SIG-M5 (cell line): ENCODE measurements at places on chromosomes 12 and 14.

- DNase-seq, result no peak
Observed at GRCh38 chr14:94355191-94355794, 32.2 kb upstream of the SERPINA6 start.

GRCh38 chr14:55399183-55399582, 12.4 kb downstream of the ATG14 start:
- no peak for DNase-seq

- no peak for DNase-seq
Observed at GRCh38 chr12:67111182-67111581, 158.0 kb upstream of the CAND1 start.

DNA sequence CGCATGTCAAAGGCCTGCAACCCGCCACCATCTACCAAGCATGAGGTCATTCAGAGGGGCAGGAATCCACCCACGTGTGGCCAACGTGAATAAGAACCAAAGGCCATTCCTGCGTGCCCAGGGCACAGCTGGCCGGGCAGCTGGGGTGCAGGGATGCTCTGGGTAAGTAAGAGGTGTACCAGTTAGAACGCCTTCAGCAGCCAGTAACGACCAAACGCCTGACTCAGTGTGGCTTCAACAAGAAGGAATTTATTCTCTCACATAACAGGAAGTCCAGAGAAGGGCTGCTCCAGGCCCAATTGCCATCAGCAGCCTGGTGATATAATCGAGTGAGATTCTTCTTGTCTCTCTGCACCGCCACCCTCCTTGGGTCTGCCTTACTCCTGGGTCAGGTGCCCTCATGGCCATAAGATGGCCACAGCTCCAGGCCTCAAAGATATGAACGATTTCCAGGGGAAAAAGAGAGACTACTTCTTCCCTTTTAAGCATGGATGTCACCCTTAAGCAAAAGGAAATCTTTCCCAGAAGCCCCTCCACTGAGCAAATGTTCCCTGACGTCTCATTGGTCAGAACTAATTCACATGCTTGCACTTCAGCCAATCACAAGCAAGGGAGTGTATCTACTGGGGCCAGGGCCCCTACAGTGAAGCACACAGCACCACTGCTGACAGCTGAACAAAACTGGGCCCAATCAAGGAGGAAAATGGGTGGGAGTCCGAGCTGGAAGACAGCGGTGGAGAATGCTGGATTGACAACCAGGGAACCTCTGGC, 7.3 kb downstream of the TTC7B start:
- DNase-seq, result no peak

DNA sequence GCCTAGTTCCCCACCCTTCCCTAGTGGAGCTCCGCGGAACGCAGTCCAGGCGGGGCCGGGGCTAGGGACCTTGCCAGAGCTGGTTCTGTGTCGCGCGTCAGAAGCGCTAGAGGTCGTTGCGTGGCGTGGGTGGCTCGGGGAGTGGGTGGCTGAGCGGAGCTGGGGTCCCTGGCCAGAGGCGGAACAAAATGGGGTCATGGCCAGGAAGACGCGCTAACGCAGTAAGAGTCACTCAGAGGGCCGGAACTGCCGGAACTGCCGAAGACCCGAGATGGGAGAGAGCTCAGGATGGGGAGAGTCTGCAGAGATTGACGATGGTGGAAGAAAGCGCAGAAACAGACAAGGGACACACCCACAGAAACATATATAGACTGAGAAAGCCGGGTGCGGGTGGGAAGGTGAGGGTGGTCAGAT, 4.8 kb downstream of the DGKA start:
- no peak for DNase-seq

- DNase-seq, result no peak
Observed at GRCh38 chr14:70972107-70972976, 65.1 kb downstream of the PCNX1 start.

GRCh38 chr12:24488091-24488596, 460.8 kb downstream of the BCAT1 start:
- DNase-seq, result no peak

- DNase-seq, result no peak
Observed at GRCh38 chr12:63151623-63152320, 771 bp upstream of the AVPR1A start.

DNA sequence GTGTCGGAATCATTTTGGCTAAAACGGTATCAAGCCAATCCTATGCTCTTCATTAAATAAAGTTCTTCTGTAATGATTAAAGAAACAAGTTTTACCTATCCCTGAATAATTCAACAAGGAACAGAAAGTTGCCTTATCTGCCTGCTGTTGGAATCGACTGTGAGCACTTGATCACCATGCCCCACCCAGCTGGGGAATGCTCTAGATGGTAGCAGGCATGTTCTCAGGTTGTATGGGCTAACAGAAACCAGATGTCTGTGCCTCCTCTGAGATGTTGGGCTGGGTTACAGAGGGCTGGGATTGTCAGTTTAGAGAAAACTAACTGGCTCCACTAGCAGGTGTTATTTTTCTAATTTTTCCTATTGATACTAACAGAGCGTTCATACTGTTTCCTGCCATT, 28.9 kb downstream of the RTRAF start:
- DNase-seq, result no peak

- no peak for DNase-seq
Observed at GRCh38 chr12:109609342-109609741, 35.7 kb downstream of the MVK start.
